ENCODE measurements at places on chromosomes 2 and 18.

DNA sequence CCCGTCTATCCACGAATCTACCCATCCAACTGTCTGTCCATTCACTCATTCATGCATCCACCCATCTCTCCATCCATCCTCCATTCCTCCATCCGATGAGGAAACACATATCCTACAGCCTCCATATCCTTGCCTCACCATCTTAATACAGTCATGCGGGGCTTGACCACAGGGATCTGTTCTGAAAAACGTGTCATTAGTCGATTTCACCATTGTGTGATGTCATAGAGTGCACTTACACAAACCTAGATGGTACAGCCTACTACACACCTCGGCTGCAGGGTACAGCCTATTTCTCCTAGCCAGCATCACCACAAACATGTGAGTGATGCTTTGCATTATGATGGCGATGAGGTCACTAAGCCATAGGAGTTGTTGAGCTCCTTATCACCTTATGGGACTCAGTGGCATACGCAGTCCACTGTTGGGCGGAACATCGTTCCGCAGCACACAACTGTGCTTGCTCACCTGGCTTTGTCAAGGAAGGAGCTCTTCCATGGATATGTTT, 1.9 kb upstream of the NT5DC4 start:
- no peak for DNase-seq

DNA sequence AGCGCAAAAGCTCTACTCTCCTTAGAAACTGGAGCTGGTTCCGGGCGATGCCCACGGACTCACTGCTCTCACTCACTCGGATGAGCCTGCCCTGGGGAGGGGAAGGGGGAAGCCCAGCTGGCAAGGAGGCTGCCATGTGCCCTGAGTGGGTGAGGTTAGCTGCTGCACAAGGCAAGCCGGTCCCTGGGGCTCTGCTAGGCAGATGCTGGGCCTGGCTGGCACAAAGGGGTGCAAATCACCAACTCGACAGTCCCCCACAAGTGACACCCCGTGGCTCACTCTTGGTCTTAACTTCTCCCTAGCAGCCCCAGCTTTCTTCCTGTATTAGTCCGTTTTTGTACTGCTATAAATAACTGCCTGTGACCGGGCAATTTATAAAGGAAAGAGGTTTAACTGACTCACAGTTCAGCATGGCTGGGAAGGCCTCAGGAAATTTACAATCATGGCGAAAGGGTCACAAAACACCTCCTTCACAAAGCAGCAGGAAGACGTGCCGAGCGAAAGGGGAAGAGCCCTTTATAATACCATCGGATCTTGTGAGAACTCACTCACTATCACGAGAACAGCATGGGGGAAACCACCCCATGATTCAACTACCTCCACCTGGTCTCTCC, 33.2 kb downstream of the ADCY3 start:
- DNase-seq, result no peak

GRCh38 chr18:10440884-10441283, 13.6 kb upstream of the APCDD1 start:
- DNase-seq, result no peak

GRCh38 chr2:70641263-70641784, 87.7 kb upstream of the TGFA start:
- no peak for DNase-seq

DNA sequence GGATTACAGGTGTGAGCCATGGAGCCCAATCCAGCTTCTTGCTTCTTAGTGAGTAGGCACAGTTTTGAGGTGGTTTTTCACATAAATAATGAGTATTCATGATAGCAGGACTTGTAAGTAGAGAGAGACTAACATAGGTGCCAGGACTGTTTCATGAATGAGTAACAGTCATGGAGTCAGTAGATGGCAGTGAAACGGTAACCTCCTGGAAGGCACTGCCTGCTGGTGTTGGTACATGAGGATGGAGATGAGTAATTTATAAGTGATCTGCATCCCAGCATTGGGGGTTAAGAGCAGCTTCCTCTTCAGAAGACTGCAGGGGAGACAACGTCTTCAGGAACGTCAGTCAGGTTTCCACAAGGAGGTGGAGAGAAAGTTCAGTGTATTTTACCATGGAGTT, 143.8 kb downstream of the HAUS1 start:
- DNase-seq, result no peak

- DNase-seq, result no peak
These were observed 31.7 kb downstream of the PCARE start for GRCh38 chr2:29042561-29043075.

GRCh38 chr18:58788971-58789875, 75.5 kb upstream of the ZNF532 start:
- DNase-seq, result no peak
